ENCODE measurements at places on chromosomes 4 and X.

- DNase-seq = no peak
Measured at GRCh38 chr4:24547979-24548378, 36.4 kb downstream of the DHX15 start.

GRCh38 chr4:107348188-107349050 is 312.3 kb upstream of the DKK2 start:
- no peak for DNase-seq

DNA sequence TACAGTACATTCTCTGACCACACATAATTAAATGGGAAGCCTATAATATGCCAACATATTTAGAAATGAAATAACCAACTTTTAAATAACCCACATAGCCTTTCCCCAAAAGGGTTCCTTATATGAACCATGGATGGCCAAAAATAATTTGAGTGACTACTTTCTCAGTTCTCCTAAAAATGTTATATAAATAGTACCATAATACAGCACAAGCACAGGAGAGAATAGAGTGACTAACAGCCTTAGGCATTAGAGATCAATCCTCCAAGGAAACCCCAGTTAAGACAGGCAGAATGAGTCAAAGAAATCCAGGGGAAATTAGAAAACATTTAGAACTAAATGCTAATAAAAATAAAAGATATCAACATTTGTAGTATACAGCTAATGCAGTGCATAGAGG is 50.2 kb downstream of the ANKRD17 start:
- no peak for DNase-seq

- DNase-seq = no peak
Measured at GRCh38 chr4:1033840-1034551, 22.6 kb downstream of the FGFRL1 start.

- DNase-seq = no peak
Measured at GRCh38 chrX:41688835-41689234, at the start of gene GPR34. GPR34 (plus strand) TSS chrX:41688973; CDS start chrX:41695634, 6,661 bp downstream.

GRCh38 chr4:20337261-20337664 is 85.6 kb downstream of the SLIT2 start:
- DNase-seq = no peak

GRCh38 chr4:47907089-47907646 is 7.2 kb downstream of the NFXL1 start:
- DNase-seq = no peak

GRCh38 chr4:18012134-18012806 is 9.3 kb downstream of the LCORL start:
- no peak for DNase-seq

GRCh38 chr4:151955721-151956380 is 195.0 kb upstream of the GATB start:
- DNase-seq = no peak

DNA sequence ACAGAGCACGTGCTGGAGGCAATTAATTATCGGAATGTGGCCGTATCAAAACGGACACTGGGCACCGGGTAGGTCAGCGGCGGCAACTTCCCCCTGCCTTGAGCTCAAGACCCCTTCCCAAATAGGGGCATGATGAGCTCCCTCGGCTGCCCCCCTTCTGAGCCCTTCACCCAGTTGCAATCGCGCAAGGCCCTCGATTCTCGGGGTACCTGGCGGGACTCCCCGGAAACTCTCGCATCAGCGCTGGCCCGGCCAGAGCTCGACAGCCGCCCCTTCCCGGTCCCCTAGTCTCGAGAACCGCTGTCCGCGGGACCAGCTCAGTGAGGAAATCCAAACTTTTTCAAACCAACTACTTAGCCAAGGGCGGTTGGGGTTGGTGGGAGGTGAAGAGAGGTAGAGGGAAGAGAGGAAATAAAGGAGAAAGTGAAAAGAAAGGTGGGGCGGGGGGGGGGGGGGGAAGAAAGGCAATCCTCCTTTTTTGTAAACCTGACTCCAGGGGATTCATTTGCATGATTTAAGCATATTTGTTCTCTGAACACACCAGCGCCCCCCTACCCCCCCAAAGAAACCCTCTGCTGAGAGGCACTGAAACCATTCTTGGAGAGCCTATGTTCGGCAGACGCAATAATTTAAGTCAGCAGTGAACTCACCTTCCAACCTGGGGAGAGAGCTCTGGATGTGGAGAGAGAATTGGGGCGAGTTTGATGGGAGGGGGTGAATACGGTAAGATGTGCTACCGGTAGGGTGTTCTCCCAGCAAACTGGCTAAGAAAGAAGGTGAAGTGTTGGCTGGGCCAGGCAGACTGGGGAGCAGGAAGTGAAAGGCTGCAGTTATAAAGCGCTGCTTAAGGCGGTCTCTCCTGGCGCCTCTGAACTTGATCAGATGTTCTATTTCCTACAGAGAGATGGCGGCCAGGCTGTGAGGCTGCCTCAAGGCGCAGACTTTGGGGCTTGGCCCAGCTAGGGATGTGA is 2.0 kb upstream of the ZIC3 start:
- DNase-seq = no peak

DNA sequence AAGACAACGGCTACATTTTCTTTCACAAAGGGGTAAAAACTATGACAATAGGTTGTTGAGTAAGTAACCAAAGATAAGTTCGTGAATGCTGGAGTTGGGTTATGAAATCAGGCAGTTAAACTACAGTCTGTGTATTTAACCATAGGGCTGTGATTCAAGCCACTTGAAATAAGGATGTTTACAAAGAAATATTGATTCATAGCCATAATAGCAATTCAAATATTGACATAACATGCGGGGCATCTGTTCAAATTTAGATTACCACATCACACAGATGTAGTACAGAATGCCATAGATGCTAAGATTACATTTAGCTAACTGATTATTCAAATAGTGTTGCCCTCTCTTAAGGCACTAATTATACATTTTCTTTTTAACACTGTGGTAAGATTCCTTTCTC is 364.1 kb downstream of the FSTL5 start:
- no peak for DNase-seq

DNA sequence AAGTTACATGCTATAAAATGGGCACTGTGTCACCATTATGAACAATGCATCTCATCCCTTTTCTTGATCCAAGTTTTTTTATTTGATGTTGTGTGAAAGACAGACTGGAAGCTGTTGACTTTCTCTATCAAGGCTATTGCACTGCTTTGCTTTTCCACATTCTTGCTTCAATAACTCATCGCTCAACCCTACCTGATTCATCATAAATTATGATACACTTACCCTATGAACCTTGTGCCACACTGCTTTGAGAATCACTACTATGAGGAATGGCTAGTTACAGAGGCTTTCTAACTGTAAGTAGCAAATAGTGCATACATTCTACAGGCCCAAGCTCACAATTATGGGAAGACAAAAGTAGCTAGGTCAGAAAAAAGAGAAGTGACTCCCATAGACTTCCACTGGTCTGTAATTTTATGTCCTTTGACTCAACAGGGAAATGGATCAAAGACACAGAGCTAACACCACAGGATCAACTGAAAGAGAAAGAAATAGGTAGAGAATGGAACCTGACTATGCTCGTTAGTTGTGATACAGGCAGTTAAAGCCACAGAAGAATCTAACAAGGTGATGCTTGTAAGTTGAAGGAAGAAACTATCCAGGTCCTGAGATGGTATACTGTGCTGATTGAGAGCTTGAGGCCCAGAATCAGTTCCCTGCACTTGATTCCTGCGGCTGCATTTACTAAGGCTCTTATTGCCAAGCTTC is 163.5 kb downstream of the PPP3CA start:
- no peak for DNase-seq

DNA sequence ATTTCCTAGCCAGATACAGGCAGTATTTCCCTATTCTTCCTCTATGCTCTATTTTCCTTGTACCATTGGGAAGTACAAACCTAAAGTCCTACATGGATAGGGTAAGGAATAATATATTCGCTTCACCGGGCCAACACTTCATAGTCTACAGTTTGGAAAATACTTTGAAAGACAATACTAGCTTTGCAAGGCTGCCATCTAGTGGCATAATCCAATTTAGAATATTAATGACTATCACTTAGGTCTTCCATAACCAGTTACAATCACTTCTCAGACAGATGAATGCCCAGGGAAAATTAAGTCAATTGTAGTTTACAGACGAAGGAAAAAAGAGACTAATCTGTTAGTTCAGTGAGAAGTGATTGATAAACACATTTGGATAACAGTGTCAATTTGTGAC is 141.0 kb upstream of the FAM47C start:
- DNase-seq = no peak

DNA sequence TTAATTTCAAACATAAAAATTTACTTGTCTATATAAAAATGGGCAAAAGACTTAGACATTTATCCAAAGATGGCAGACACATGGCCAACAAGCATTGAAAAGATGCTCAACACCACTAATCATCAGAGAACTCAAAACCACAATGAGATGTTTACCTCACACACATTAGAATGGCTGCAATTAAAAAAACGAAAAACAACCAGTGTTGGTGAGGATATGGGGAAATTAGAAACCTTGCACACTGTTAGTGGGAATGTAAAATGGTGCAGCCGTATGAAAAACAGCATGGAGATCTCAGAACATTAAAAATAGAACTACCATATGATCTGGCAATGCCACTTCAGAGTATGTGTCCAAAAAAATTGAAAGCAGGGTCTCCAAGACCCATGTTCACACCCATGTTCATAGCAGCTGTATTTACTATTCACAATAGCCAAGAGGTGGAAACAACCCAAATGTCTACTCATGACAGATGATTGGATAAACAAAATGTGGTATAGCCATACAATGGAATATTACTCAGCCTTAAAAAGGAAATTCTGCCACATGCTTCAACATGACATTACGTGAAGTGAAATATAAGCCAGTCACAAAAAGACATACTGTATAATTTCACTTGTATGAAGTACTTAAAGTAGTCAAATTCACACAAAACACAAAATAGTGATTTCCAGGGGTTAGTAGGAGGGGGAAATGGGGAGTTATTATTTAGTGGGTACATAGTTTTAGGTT is 146.2 kb downstream of the SOWAHB start:
- no peak for DNase-seq

DNA sequence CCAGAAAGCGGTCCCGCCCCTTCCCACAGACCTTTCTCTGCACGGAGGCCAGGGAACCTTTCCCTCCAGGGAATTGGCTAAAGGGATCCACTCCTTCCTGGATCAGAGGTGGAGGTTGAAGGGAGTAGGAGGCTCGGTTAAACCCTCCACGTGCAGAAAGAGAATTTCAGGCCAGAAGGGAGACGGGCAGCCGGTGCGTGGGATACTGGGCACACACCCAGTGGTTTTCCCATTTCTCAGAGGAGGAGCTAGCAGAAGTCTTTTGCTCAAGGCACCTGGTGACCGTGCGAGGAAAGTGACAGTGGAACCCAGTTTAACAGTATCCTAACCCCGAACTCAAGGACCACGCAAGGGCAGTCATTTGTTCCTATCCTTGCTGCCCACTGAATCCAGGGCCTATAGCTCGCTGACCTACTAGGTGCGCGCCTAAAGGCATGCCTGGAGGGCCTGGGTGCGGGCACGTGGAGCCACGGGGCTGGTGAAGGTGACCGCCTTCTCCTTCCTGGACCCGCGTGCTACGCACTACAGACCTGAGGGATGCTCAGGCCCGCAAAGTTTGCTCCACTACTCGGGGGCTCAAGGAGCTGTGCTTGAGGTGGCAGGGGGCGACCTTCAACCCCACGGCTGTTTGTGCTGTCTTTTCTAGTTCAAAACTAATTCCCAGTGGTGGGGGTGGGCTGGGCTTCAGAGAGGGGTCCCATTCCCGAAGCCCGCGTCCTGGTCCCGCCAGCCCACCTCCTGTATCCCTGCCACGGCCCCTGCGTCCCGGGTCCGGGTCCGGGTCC is 587 bp upstream of the AFF2 start:
- no peak for DNase-seq

Data from stimulated activated CD4-positive, alpha-beta T cell treated with anti-CD3 and anti-CD28 coated beads, Interleukin-1b, Interleukin-23, amount 100 ng/mL, for 1 hour (primary cell).